ENCODE measurements at places on chromosomes 7 and 10.

DNA sequence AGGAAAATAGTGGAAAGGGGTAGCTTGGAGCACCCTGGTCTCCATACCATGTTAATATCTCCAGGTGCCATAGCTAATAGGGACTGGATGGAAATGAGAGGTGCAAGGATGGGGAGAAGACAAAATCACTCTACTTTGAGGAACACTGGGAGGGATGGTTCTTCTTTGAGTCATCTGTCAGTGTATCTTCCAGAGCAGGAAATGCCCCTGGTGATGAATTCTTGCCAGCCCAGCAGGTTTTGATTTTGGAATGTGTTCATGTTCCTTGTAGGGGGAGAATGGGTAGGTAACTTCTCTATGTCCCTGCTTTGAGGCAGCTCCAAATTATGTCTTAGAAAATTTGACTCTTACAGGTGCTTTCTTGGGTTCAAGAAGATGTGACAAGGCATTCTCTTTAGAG, 177.0 kb upstream of the GLI3 start:
- DNase-seq, result no peak

GRCh38 chr10:133159950-133160825, at the start of gene KNDC1:
TSS of gene KNDC1 (plus strand) at chr10:133160219. CDS start at chr10:133160468, 249 bp downstream.
- peak; percentile 8 for DNase-seq

GRCh38 chr7:25124465-25125136, 459 bp downstream of the CYCS start:
- peak; percentile 47 for DNase-seq

GRCh38 chr10:14612873-14613587, 161.7 kb downstream of the FAM107B start:
- DNase-seq, result no peak

DNA sequence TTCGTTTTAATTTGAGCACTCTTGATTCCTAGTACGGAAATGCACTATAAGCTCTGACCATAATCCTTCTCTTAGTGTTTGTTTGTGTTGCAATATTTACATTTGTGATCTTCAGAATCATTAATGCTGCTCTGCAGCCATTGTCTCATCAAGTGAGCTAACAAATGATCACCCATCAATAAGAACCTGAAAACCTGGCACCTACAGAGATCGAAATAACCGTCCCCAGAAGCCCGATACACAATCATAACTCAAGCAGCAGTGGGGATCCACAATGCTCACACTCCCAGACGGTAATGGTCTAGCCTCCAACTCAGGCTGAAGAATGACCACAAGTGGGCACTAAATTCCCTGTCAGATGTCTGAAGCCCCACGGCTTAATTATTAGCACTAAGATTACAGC, 156.0 kb upstream of the NFE2L3 start:
- DNase-seq, result no peak

DNA sequence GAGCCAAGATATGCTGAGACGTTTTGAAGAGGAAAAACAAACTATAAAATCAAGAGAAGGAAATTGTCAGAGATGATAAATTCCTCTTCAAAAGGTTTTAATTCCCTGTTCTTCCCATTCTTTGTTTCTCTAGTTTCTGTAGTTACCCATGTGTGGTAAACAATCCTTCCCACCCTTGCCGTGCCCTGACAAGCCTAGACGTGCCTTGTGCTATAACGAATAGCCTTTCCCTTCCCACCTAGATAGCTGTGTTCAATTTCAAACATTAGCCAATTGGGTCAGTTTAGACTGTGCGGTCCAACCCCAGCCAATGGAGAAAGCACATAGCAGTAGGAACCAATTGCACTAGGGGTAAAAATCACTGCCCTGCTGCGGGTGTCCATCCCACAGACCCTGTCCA, 138.1 kb downstream of the RALA start:
- DNase-seq, result no peak

All from CD4-positive, alpha-beta T cell treated with Interleukin-21 for 1 hour (primary cell).